ENCODE measurements at places on chromosomes 13 and 19.
A peak's percentile ranks its signal among the peaks of the same experiment; 100 is the strongest.

- DNase-seq = no peak
Observed at GRCh38 chr19:53960187-53960586, 2.5 kb upstream of the CACNG8 start.

DNA sequence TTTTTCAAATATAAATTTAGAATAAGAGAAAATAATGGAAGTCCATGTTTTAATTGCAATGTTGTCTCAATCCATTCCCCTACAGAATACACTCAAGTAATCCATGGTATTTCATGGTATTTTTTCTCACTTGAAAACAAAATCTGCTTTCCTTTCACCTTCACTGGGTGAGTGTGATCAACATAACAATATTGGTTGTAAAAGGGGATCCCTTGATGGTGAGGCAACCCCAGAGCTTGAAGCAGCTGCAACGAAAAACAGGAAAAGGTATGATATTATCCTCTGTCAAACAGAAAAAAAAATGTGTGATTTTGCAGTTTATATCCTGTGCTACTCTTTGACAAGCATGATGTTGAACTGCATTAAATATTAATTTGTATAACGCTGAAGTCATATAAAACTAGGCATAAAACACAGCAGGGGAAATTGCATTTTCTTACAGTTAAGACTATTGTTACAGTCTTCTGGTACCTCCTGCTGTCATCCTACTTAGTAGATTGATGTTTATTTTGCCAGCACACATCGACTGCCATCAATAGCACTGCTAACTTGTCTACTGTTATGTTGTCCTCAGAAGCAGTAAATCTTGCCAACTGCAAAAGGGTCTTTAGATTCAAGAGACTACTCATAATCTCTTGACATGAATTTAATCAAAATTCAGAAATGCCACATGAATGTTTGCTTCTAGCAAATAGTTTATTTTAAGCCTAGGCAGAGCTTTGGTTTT is 373.1 kb upstream of the MIR17HG start:
- no peak for DNase-seq

GRCh38 chr19:38216785-38217641 is 7.0 kb downstream of the DPF1 start:
- no peak for DNase-seq

- no peak for DNase-seq
Observed at GRCh38 chr19:39590265-39590664, 12.1 kb upstream of the LGALS13 start.

GRCh38 chr19:30696514-30696913 is 324.3 kb downstream of the ZNF536 start:
- DNase-seq = no peak

- DNase-seq = no peak
Observed at GRCh38 chr19:4094761-4095487, 28.2 kb upstream of the ZBTB7A start.

DNA sequence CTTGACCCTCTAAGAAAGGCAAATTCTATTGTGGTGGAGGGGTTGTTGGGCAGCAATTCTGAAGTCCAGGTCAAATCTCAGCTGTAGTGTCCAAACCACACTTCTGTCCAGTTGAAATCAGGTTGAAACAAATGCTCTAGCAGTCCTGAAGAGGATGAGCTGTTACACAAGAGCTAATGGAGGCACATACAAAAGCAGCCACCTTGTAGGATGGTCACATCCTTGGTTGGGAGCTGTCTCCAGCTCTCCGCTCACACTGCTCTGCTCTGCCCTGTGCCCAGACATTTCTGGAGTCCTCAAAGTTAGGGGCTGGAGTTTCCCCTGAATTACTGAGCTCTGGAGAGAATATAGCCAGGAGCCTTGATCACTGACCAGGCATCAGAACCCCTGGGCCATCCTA is 47.2 kb downstream of the GPR12 start:
- no peak for DNase-seq

- no peak for DNase-seq
Observed at GRCh38 chr13:110303644-110304043, 3.3 kb downstream of the COL4A1 start.

DNA sequence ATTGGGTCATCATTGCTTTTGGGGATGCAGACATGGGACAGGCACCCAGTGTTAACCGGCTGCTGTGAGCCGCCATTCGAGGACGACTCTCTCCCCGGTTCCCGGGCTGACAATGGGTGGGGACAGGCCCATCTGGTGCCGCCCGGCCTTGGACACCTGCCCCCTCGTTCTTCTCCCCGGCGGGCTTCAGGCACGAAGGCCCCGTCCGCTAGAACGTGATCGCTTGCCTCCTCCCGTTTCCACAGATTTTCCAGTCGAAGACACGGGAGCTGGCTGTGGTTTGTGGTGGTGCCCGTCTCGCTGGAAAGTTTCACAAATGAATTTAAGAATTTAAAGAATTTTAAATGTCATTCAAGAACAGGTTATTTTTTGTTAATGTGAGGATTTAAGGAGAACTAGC is 2.0 kb downstream of the PALM start:
- DNase-seq = no peak

DNA sequence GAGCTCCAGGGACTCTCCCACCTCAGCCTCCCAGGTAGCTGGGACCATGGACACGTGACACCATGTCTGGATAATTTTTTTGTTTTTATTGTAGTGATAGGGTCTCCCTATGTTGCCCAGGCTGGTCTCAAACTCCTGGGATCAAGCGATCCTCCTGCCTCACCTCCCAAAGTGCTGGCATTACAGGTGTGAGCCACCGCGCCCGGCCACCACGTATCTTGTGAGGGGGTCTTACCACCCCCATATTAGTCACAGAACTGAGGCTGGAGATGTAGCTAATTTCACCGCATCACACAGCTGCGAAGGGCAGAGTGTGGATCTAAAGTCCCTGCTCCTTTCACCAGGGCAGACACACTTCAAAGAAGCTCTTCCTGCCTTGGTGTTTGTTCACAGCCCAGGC is 211.8 kb upstream of the SOX1 start:
- DNase-seq = no peak

DNA sequence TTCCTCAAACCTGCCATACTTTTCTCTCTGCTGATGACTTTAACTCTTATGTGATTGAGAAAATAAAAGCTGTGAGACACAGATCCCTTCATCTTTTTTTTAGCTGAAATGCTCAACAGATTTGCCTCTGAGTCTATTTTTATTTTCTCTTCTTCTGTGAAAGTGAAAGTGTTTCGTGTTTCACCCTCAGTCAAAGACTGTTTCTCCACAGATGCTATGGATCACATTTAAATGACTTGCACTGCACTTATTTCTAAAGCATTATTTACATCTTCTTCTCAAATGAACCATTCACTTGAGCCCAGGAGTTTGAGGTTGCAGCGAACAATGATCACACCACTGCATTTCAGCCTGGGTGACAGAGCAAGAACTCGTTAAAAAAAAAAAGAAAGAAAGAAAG is 890.1 kb upstream of the PCDH20 start:
- DNase-seq = no peak

GRCh38 chr13:112955271-112955937 is 13.6 kb upstream of the MCF2L start:
- no peak for DNase-seq

- peak; percentile 47 for DNase-seq
Observed at GRCh38 chr19:45404557-45405434, at the start of gene PPP1R13L. Gene PPP1R13L, minus strand, starts transcription at chr19:45405069. Its CDS starts 6,751 bp downstream, at chr19:45398318.

GRCh38 chr19:55304980-55305379 is 20.2 kb downstream of the TMEM150B start:
- no peak for DNase-seq

GRCh38 chr13:31242916-31243315 is 43.1 kb downstream of the B3GLCT start:
- DNase-seq = peak; percentile 22

DNA sequence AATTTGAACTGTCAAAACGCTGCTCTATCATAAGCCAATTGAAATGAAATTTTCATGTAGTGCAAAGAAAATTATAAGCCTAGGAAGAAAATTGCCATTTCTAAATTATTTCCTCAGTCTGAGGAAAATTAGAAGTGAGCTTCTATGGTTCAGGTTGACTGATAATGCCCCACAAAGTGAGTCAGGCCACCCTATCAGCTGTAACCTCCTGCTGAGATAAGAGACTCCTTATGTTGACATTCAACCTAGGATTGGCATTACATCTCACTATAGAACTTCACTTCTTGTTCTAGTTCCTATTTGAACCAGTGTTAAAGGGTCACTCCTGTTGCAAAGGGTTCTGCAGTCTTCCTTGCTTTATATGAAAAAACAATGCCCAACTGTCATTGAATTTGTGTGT is 32.6 kb upstream of the RFC3 start:
- DNase-seq = no peak

Data from fibroblast of skin of left quadriceps (primary cell).